ENCODE measurements at places on chromosomes 3 and 15.

DNA sequence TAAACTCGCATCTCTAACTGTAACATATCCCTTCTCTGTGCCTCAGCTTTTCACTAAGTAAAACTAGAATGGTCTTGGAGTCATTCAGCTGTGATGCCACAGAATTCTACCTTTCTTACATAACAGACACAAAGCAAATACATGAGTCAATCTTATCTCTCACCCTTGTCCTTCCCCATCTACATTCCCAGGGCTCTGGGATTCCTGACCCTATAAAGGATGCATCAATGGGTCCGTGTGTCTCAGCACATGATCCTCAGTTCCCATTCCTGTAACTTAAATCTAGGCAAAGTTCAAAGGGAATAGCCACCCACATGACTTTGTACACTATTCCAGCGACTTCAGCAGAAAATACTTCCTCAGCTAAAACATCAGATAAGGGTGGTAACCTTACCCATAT, 11.8 kb upstream of the ARL8B start:
- no peak for DNase-seq

- no peak for DNase-seq
These were observed 97.5 kb downstream of the RFTN1 start for GRCh38 chr3:16415911-16416476.

DNA sequence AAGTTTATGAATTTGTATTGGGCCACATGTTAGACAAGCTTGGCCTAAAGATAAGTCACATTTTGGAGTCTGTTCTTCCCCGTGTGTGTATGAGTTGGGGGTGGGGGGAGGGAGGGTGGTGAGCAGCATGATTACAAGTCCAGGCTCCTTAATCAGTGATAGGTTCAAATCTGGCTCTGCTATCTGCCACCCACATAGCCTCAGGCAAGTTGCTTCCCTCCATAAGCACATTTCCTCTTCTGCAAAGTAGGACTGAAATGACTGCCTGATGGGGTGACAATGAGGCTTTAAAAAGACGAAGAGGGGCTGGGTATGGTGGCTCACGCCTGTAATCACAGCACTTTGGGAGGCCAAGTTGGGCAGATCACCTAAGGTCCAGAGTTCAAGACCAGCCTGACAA, 1.1 kb upstream of the SPATA12 start:
- DNase-seq: no peak

- DNase-seq: no peak
These were observed at the start of gene AQP9 for GRCh38 chr15:58138106-58138505. TSS of gene AQP9 (plus strand) at chr15:58138381. CDS start at chr15:58138566, 185 bp downstream.

DNA sequence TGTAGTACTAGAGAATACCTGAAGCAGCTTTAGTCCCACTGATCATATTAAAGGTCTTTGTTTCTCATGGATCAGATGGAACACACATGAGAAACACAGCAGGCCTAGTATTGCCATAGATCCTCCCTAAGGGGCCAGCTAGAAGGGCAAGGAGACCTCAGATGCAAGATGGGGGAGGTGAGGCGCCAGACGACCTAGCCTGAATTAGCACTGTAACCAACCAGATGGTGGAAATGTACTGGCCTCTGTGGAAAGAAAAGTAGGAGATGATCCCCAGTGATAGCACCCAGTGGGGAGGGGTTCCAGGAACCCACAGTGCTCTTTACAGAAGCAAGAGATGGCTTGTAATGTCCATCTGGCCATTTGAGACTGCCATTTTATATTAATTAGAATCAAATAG, 138.2 kb upstream of the ZNF385D start:
- DNase-seq: no peak

GRCh38 chr3:123870033-123870432, 14.1 kb downstream of the MYLK start:
- no peak for DNase-seq

- no peak for DNase-seq
These were observed 4.0 kb upstream of the A4GNT start for GRCh38 chr3:138136201-138136600.

- DNase-seq: no peak
These were observed 951 bp downstream of the POMGNT2 start for GRCh38 chr3:43104660-43105595.

DNA sequence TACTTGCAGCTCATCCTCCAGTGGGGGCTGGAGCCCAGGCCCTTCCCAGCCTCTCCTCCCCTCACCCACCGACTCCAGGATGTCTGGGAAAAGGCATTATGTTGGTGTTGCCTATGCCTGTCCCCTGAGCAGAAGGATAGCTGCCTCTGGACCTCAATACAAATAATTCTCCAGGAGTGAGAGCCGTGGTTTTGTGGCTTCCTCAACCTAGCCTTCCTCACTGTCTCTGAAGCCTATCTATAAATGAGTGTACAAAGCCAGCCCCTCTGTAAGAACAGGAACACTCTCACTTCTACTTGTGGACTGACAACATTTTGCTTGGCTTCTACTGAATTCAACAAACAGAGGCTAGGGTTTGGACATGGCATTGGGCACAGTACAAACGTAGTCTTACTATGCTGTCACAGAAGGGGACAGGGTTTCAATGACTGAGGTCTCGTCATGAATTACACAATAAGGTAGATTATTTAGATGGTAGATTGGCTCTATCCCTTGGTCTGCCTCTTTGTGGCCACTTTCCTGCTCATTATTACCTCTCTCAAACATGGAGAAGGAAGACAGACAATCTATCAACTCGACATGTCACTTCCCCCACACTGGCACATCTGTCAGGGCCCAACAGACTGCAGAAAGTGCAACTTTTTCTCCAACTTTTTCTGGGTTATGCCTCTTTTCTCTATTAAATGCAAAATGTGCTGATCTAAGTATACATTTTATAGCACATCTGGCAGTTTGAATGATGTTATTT, 82.8 kb upstream of the MEX3B start:
- DNase-seq: no peak

DNA sequence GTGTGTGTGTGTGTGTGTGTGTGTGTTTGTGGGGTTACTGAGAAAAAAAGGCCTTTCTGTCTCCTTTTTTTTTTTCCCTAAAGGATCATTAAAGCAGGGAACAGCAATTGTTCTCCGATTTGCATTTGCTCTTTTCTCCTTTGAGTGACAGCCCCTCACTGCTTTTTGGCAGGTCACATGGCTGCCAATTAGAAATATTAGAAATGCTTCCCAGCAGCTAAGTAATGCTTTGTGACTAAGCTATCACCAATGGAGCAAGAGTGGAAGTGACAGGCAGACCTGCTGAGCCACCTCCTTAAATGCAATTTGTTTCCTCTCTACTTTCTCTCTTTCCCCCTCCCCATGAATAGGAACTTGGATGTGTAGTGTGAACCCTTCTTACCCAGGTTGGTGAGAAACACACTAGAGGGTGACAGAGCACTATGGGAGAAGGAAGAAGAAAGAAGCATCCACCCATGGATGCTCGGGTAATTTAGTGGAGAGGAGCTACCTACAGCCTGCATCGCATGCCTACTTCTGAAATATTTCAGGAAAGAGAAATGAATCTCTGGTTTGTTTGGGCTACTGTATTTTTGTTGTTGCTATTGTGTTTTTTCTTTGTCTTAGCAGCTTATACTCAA, 165.2 kb upstream of the PDZRN3 start:
- no peak for DNase-seq

- no peak for DNase-seq
These were observed 30.3 kb upstream of the CCNB2 start for GRCh38 chr15:59074607-59075006.

GRCh38 chr3:160754371-160754854, 1.6 kb upstream of the PPM1L start:
- DNase-seq: no peak

GRCh38 chr3:186381424-186382216, 19.6 kb upstream of the DGKG start:
- no peak for DNase-seq

DNA sequence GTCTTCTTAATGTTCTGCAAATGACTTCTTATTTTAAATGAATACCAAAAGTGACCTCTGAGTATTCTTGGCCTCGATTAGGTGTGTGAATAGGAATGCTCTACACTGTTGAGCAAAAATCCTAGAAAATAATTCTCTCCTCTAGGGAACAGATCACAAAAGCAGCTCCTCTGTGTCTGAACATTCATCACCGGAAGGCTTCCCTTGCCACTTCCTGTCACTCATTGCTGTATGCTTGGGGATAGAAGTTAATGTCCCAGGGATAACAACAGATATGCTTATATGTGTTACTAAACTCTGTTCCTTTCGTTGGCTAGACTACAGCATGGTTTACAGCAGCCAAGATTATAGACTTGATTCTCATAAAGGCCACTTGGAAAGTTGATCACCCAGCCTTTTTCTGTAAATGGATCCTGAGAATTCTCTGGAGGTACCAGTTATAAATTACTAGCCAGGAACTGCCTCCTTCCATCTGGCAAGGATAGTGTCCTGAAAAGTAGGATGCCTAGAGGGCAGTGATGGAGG, 16.0 kb upstream of the PTX3 start:
- no peak for DNase-seq

DNA sequence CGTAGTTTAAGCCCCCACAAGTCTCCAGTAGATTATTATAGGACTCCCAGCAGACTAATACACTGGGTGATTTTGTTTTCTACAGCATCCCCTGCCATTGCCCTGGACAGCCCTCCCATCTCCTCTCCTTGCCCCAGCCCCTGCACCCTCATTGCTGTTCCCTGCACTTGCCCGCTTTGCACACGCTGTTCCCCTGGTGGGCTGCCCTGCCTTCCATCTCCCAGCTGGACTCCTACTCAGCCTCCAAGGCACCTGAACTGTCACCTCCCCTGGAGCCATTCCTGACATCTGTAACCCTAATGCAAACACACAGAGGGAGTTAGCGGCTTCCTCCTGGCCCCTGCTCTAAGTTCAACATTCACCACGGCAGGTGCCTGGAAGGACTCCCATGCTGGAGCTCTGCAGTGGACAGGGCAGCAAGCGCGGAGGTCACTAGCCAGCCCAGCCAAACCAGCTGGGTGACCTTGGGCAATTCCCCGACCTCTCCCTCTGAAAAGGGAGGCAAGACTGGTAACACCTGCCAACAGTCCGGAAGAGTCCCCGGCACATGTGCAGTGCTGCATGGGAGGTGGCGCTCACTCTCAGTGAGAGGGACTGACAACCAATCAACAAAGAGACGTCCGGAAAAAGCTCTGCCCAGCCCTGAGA, 38.8 kb upstream of the IQSEC1 start:
- no peak for DNase-seq

DNA sequence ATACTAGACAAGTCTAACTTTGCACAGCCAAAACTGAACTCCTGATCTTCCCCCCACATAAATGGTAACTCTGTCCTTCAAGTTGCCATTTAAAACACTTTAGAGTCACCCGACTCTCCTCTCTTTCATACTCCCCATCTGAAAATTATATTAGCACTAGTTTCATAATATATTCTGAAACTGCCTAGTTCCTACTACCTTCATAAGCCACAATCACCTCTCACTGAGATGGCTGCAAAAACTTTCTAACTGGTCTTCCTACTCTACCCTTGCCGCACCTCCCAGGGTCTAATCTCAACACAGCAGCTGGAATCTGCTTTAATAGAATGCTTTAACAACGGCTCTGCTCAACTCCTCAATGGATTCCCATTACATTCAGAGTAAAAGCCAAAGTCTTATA, 55.0 kb downstream of the GLB1 start:
- DNase-seq: no peak

DNA sequence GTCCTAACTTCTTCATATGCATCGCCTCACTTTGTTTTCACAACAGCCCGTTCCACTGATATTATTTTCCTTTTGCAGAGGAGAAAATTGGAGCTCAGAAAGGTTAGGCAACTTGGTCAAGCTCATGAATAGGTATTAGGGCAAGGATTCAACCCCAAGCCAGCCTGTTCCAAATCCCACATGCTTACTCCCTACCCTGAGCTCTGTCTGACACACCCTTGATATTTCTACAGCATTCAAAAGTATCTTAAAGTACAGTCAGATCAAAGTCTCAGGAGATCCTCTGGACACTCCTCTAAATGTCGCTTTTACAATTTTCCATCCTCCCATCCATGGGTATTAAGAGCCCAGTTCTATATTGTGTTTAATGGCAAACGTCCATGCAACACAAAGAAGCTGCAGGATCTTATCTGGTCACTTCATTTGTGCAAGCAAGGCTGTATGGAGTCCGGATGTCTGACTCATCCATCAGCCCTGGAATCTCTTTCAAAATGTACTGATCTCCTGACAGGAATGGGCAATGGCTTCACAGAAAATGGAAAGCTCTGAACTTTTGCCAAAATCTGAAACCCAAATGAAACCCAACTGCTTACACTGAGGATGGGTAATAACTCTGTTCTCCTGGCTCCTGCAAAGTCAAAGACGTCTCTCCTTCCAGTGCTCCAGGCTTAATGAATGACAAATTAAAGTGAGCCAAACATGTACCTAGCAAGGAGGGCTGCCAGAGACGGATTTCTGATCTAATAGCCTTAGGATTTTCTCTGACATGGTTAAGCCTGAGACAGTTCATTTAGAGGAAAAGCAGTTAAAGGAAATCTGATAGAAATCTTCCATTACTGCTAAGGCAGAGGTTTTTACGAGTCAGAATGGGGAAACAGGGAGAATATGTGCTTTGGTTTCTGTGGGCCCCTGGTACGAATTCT, 230.9 kb upstream of the RORA start:
- no peak for DNase-seq

DNA sequence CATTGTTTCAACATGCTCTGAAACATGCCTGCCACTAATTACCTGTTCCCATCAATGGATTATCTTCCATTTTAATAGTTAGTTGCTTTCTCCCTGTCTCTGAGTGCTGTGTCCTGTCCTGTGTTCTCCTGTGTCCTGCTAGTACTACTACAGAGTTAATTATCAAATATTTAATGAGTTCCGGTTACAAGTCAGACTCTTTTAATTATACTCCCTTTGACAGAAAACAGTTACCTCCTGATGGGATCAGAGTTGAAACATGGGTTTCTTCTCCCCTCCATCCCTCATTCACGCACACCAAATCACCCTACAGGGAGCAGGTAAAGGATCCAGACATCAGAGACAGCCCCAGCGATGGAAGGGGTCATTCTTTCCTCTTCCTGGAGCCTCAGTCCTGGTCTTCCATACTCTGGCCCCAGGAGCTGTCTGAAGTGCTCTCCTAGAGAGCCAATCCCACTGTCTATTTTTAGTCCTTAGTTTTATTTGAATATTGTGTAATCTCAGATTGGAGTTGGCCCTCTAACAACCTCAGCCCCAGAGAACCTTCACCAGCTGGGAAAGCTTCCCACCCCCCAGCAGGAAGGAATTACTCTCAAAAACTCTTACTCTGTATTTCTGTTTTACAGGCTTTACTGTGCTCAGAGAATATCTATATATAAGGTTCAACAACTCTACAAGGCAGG, 137.0 kb upstream of the C2CD4B start:
- no peak for DNase-seq

- no peak for DNase-seq
These were observed 164.5 kb downstream of the TBC1D5 start for GRCh38 chr3:17577796-17578520.

All from AG09319 (cell line).